ENCODE measurements at places on chromosomes 12 and 14.

GRCh38 chr12:122079532-122080081 is 1.1 kb downstream of the MLXIP start:
- DNase-seq = no peak

GRCh38 chr12:46214668-46215436 is 54.0 kb downstream of the SLC38A1 start:
- no peak for DNase-seq

GRCh38 chr12:30023186-30023585 is 239.4 kb upstream of the TMTC1 start:
- DNase-seq = no peak

GRCh38 chr14:101477648-101478047 is 83.6 kb upstream of the DIO3 start:
- no peak for DNase-seq

- DNase-seq = no peak
Observed at GRCh38 chr12:103908246-103908541, 22.0 kb upstream of the HSP90B1 start.

DNA sequence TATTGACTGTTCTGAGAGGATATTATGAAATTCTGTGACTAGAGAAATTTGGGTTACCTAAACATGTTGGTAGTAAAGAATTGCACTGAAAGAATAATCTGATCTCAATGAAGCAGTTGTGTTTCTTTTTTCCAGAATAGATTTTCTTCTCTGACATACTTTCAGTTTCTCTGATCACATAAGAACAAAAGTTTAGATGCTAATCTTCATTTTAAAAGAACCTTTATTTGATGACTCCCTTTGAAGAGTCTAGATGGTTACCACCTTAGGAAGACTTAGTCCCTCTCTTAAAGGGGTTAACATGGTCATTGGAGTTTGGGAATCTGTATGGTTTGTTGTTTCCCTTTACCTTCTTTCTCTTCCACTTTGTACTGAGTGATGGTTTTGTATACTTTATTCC is 58.6 kb downstream of the MON2 start:
- DNase-seq = no peak

- DNase-seq = no peak
Observed at GRCh38 chr14:103889313-103890051, 38.8 kb upstream of the TDRD9 start.

- DNase-seq = no peak
Observed at GRCh38 chr12:32734952-32735351, 20.7 kb downstream of the YARS2 start.

DNA sequence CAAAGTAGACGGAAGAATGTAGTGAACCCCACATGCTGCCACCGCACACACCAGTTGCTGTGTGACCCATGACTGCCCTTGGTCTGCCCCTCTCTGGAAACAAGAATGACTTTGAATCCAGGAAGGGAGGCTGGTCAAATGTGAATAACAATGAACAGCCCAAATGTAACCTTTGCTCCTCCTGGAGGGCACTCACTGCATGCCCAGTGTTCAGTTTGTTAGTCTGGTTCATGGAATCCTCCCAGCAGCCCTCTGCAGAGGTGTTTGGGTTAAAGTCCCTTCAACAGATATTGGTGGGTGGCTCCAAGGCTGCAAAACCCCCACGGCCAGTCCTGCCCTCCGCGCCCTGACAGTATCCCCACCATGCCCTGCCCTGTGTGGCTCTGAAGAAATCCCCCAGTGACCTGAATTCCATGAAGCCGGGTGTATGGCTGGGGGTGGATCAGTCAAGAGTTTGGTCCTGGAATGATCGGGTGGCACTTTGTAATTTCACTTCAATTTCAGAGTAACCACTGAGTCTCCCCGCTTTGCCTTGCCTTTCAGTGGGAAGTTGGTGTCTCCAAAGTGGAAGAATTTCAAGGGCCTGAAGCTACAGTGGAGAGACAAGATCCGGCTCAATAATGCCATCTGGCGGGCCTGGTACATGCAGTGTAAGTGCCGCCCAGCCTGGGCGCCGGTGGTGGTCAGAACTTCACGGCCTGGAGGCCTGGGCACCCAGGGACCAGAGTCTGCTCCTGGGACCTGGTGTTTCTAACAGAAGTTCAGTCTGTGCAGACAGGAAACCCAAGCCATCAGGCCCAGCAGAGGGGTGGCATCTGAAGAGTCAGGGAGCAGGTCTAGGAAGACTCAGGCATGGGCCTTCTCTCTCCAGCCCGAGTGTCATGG is 47.1 kb downstream of the IL31 start:
- no peak for DNase-seq

GRCh38 chr12:105196090-105196489 is 39.9 kb downstream of the APPL2 start:
- no peak for DNase-seq

DNA sequence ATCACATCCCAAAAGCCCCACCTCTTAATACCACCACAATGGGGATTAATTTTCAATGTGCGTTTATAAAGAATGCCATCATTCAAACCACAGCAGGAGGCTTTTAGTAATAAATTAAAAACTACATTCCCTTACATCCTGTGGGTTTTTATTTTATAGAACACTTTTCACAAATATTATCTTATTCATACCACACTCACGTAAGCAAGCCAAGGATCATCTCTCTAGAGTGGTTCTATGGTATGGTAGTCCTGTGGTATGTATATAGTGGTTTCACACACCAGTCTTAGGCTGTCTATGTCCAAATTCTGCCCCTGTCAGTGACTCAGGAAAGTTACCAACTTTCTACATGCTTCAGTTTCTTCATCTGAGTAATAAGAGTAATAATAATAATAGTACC is 100.2 kb downstream of the GALC start:
- DNase-seq = no peak

DNA sequence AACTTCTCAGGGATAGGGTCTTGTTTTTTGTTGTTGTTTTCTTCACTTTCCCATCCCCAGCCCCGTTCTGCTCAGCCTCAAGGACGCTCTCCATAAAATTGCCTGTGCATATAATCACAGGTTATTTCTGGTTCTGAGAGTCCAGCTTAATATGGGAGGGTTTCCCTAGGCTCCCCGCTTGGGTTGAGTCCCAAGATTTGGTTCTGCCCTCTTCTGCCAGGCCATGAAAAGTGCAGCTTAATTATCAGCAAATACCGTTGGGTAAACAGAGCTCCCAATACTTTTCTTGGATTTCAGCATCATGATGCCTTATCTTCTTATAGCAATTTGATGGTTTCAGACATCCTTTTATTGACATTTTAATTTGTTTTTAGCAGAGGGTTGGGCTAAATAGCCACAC is 75.6 kb downstream of the GRIN2B start:
- DNase-seq = no peak

DNA sequence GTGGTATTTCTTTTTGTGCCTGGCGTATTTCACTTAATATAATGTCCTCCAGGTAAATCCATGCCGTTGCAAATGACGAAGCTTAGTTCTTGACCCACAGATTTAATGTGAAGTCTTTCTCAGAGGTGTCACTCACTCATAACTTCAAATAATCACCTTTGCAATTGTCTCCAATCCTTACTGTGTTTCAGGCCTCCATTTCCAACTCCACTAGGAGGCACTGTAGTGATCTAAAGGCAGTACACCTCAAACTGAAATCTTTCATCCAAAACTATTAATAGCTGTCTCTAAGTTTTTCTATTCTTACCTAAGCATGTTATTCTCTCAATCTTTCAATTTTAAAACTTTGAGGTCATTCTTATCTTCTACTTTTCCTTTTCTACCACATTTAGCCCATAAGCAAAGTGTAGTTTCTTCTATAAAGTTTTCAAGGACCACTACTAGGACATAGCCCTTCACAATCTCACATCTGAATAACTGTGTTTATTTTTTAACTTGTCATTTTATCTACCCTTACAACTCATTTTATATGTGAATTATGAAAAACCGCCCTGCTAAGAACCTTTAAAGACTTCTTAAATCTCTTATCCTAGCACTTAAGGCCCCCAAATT is 25.5 kb upstream of the FBXO34 start:
- no peak for DNase-seq

DNA sequence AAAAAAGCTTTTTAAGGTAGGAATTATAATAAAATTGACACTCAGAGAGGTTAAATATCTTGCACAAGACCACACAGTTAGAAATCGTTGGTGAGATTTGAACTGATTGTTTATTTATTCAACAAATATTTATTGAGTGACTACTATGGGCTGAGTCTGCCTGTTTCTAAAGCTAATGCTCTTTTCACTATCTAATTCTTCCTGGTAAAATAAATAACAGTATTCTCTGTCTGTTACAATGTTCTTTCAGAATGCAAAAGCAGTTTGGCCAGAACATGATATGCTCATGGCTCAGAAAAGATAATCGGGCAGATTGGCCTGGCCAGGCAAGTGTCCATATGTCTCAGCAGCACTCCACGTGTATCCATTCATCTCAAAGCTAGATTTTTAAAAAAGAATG is 82.0 kb downstream of the BTG1 start:
- DNase-seq = no peak

DNA sequence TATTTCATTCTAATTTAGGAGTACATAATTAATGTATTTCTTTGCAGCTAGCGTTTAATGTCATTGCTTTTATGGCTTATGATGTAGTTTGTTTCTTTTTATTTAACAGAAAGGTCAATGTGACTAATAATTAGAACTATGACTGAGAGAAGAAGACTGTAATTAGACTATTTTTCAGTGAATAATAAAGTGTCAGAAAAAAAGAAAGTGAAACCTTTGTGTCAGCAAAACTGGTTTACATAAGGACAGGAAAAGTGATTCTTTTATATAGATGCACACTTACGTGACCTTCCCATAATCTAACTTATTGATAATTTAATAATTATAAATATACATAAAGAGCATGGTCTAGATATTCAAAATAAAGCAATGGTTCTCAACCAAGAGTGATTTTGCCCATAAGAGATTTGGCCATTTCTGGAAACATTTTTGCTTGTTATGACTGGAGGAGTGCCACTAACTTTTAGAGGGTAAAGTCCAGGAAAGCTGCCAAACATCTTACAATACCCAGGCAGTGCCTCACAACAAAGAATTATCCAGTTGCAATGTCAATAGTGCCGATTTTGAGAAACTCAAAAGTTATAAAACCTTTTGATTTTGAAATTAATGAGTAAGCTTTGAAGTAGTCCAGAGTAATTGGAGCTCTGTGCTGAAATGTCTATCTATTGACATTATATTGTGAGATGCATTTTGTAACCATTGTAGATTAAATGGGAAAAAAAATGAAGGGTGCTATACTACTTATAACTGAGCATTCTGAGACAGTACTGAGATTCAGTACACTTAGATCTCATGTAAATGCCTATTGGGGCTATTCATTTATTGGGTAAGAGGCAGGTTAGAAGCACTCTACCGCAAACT is 227.1 kb downstream of the C12orf50 start:
- DNase-seq = no peak

DNA sequence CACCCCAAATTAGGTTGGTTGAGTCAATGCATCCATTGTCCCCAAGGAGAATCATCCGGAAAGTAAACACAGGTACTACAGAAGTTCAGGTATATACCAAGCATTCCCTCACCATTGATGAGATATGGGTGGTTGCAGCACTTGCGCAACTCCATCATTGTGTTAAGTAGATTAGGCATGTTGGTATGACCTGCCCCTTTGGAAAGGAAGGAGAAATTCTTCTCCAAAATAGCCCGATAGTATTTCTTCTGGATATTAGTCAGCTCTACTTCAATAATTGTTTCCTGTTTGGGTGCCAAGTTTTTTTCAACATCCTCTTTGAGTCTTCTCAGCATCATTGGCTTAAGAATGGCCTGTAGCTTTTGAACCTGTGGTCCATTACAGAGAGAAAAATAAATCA is 21.3 kb upstream of the SUPT16H start:
- DNase-seq = no peak

DNA sequence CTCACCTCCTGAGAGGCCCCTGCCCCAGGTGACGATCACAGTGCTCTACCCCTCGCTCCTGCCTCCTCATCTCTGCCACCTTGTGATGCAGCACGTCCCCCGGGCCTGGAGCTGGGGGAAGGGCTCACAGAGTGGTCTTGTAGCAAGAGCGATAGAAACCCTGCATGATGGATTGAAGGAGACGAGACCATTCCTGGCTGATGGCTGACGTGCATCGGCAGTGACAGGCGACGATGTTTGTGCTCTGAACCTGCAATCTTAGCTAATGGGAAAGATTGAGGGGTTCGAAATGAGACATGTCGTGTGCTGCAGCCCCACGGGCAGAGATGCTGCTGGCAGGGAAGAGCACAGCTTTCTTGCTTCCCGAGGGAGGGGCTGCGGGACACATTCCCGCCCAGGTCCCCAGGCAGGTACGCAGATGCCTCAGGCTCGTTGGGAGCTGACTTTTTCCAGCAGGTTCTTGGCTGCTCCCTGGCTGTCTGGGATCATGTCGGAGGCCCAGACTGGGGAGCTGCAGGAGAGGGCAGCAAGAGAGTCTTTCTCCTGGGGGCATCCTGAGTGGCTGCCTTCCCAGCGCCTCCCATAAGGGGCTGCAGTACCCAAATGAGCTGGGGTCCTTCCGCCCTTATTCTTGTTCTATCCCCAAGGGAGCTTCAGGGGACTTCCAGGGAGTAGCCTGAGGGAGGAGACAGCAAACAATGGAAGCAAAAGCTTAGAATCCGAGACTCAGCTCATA is 38.7 kb upstream of the GPATCH2L start:
- no peak for DNase-seq

DNA sequence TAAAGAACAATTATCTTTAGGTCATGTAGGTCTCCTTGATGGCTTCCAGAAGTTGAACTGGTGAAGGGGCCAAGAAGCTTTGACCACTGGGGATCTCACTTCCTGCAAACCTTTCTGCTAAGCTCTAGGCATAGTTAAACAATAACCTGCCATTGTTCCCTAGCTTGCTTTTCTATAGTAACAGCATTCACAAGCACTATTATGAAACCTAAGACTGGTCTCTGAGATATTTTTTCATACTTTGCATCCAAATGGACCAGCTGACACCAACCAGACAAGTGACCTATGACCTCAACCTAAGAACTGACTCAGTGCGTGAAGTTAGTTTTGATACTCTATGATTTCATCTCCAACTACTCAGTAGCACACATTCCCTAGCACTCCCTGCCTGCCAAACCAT is 129.1 kb downstream of the PTPRB start:
- DNase-seq = no peak
